ENCODE measurements at places on chromosomes 16 and 17. TPM values are rescaled to one million over a fixed set of nuclear protein-coding genes. Genes with fewer than 3 reads are reported as not detected.

LITAFD gene
- total RNA-seq = not detected

IRX3 gene
- 15.9 TPM for total RNA-seq

KRTAP9-8 gene
- total RNA-seq = not detected

YPEL2 gene
- 16.1 TPM for total RNA-seq

HSF5 gene
- total RNA-seq = not detected
